ENCODE measurements at places on chromosomes 12 and 14.
A peak's percentile ranks its signal among the peaks of the same experiment; 100 is the strongest.

DNA sequence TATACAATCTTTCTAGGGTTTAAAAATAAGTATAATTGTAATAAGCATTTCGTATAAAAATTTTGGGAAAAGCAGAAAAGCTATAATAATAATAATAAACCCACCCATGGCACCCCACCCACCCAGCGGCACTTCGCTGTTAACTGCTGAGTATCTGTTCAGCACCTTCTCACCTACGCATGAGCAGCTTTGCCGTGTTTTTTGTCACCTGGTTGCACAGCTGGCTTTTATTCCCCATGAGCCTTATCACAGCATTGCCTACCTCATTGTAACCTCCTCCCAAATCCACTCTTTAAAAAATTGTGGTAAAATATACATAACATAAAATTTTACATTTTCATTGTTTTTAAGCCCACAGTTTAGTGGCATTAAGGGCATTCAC is 34.7 kb downstream of the CYP46A1 start:
- H3K36me3 ChIP-seq = no peaks in the 10 kb centered on the region
- no peak for DNase-seq
- peaks cover 4% of the 10 kb centered on the region for H3K4me1 ChIP-seq

GRCh38 chr12:84661786-84662185 is 250.8 kb downstream of the SLC6A15 start:
- no peaks in the 10 kb centered on the region for H3K4me1 ChIP-seq
- no peaks in the 10 kb centered on the region for H3K36me3 ChIP-seq
- DNase-seq = no peak
- no peaks in the 10 kb centered on the region for H3K27me3 ChIP-seq

DNA sequence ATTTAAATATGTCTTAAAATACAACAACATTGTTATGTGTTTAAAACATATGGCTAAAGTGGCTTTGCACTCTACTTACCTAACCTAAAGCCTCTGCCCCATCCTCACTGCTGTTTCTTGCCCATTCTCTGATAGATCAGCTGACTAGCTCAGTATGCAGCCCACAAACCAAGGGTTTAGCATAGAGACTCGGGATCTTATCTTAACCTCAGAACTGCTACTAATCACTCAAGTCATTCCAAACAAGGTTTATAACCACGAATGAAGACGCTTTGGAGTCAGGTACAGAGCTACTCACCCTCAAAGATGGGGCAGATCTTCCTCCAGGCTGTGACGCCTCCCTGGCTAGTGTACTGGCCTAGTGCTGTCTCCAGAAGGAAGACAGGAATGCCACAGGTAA is 19.3 kb downstream of the SLC6A13 start:
- H3K4me3 ChIP-seq = no peak overlapping the region
- no peak for DNase-seq
- H3K27me3 ChIP-seq = peaks cover 24% of the 10 kb centered on the region
- peaks cover 2% of the 10 kb centered on the region for H3K4me1 ChIP-seq

- DNase-seq = peak; percentile 14
- H3K27me3 ChIP-seq = no peaks in the 10 kb centered on the region
- H3K36me3 ChIP-seq = no peaks in the 10 kb centered on the region
- no peak overlapping the region for H3K4me3 ChIP-seq
Observed at GRCh38 chr12:126784328-126784921, 1482.5 kb upstream of the TMEM132C start.

GRCh38 chr14:59630288-59630963 is 53.8 kb upstream of the CCDC175 start:
- peaks cover 2% of the 10 kb centered on the region for H3K4me1 ChIP-seq
- H3K4me3 ChIP-seq = peak overlapping the region; percentile 21
- H3K36me3 ChIP-seq = no peaks in the 10 kb centered on the region
- peaks cover 21% of the 10 kb centered on the region for H3K27me3 ChIP-seq
- no peak for DNase-seq

- DNase-seq = no peak
- H3K4me1 ChIP-seq = peaks cover 29% of the 10 kb centered on the region
- H3K27me3 ChIP-seq = no peaks in the 10 kb centered on the region
- H3K4me3 ChIP-seq = no peak overlapping the region
Observed at GRCh38 chr12:31485571-31485970, 105.4 kb downstream of the DENND5B start.

DNA sequence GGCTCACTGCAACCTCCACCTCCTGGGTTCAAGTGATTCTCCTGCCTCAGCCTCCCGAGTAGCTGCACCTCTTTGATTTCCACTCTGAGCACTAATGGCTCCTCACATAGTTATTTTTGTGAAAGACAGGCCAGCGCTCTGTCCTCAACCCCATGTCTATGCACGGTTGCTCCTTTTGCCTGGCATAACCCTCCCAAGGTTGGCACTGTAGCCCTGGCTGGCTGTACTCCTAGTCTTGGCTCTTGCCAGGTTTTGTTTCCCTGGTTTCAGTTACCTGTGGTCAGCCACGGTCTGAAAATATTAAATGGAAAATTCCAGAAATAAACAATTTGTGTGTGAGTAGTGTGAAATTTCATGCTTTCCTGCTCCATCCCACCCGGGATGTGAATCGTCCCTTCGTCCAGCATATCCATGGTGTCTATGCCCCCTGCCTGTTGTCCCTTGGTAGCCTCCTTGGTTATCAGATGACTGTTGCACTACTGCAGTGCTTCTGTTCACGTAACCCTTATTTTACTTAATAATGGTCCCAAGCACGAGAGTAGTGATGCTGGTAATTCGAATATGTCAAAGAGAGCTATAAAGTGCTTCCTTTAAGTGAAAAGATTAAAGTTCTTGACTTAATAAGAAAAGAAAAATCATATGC is 12.3 kb upstream of the DCD start:
- no peak for DNase-seq
- H3K4me3 ChIP-seq = no peak overlapping the region
- H3K27ac ChIP-seq = no peak overlapping the region
- no peaks in the 10 kb centered on the region for H3K4me1 ChIP-seq
- no peaks in the 10 kb centered on the region for H3K36me3 ChIP-seq
- peaks cover 11% of the 10 kb centered on the region for H3K27me3 ChIP-seq

DNA sequence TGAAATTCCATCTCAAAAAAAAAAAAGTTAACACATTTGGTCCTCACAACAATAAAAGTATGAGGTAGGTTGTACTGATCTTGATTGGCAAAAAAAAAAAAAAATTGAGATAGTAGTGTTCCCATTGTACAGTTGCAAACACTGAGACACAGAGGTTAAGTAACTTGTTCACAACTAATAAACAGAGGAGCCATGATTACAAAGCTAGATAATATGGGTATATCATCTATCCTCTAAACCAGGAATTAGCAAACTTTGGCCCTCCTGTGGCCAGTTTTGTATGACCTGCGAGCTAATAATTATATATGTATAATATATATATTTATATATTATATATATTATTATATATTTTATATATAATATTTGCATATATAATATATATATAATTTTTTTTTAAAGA is 2.3 kb upstream of the PSME1 start:
- no peaks in the 10 kb centered on the region for H3K27me3 ChIP-seq
- no peak for DNase-seq
- H3K27ac ChIP-seq = no peak overlapping the region
- no peak overlapping the region for H3K4me3 ChIP-seq
